ENCODE measurements at places on chromosomes 5 and 9. TPM values are rescaled to one million over a fixed set of nuclear protein-coding genes. Genes with fewer than 3 reads are reported as not detected.

Gene LCN1
- not detected for polyA plus RNA-seq

Gene JAKMIP2
- polyA plus RNA-seq, result 0.36 TPM

Gene GPR21
- polyA plus RNA-seq, result 0.07 TPM

Gene IFNA16
- polyA plus RNA-seq, result not detected

Gene EQTN
- polyA plus RNA-seq, result not detected

All from adipose tissue (tissue), 3 donors.